NCI-H2081 (cell line): ENCODE measurements at places on chromosomes 2 and 18.

DNA sequence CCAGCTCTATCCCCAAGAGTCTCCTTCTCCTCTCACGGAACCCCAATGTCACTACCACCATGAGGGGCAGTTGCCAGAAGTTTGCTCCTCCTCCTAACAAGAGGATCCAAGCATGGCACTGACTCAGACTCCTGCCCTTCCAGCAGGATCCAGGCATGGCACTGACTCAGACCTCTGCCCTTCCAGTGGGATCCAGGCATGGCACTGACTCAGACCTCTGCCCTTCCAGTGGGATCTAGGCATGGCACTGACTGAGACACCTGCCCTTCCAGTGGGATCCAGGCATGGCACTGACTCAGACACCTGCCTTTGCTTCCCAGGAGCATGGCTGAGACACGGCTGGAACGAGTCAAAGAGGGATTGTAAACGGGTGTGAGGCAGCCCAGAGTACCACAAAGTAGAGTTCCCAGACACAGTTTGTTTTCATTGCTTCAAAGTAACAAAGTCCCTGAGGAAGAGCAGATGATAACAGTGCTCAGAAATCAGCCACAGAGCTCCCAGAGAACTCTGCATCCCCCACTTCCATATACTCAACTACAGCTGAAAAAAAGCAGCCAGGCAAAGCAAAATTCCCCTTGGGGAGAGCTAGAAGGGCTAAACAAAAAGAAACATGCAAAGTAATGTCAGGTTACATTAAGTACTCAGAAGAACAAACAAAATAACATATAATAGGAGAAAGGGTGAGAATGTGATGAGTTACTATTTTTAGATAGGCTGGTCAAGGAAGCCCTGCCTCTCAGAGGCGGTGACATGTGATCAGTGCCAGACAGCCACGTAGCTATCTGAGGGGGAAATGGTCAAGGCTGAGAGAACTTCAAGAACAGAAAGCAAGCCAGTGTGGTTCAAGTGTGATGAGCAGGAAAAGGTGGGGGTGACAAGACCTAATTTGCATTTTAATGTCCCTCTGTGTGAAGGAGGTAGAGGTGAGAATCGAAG lies 3.0 kb downstream of the BUB1 start:
- DNase-seq, result no peak

DNA sequence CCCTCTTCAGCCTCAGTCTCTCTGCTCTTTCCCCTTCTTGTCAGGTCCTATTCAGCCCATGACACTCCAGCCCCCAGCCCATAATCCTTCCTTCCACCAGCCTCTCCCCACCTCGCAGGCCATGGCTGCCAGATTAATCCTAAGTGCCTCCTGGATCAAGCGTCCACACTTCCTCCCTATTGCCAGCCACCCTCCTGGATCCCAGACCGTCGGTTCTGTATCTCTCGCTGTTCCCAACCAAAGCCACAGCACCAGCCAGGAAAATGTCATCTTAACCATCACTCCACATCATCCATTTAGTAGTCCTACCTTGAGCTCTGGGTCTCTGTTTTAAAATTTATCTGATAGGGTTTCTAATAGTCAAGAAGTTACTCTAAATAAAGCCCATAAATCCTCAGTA lies 49.5 kb downstream of the NDUFA10 start:
- DNase-seq, result no peak

GRCh38 chr2:227153307-227153706 lies 10.7 kb downstream of the COL4A4 start:
- DNase-seq, result no peak

- peak; percentile 32 for DNase-seq
These were observed 577 bp downstream of the EHBP1 start for GRCh38 chr2:62705859-62706720.

DNA sequence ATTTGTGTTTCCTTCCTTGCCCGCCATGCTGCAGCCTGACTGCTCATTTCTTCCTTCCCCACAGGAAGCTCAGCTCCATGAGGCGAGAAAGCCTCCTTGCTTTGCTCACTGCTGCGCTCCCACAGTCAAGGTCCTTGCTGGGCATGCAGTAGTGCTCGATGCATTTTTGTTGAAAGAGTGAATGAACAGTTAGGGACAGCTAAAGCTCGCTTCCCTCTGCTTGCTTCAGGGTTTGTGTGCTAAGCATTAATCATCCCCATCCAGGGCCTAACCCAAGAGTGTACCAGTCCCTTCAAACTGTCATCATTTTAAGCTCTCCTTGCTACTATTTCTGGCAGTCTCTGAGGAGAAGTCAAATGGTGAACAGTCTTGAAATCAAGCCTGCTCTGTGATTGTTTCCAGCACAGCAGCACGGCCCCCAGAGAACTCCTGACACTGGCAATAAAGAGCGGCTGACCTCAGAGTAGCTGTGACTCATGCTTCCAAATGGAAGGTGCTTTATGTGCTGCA lies 171.7 kb upstream of the SOX11 start:
- no peak for DNase-seq

DNA sequence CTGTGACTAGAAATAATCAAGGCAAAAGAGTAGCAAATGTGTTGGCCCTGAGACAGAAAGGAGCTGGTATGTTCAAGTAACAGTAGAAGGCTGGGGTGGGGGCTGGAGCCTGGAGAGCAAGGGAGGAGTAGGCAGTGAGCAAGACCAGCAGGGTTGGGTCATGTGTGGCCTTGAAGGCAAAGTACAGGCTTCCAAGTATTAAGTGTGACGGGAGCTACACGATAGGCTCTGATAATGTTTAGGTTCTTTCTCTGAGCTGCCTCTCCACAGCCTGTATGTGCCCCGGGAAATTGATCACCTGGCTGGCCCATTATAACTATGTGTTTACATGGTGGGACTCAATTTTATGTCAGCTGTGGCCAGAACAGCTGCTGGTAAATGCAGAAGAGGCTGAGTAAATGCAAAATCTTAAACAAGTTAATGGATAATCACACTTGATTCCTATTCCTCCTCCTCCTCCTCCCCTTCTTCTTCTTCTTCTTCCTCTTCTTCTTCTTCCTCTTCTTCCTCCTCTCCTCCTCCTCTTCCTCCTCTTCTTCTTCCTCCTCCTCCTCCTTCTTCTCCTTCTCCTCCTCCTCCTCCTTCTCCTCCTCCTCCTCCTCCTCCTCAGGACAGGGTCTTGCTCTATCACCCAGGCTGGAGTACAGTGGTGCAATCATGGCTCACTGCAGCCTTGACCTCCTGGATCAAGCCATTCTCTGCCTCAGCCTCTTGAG lies 9.3 kb downstream of the IL1F10 start:
- no peak for DNase-seq

DNA sequence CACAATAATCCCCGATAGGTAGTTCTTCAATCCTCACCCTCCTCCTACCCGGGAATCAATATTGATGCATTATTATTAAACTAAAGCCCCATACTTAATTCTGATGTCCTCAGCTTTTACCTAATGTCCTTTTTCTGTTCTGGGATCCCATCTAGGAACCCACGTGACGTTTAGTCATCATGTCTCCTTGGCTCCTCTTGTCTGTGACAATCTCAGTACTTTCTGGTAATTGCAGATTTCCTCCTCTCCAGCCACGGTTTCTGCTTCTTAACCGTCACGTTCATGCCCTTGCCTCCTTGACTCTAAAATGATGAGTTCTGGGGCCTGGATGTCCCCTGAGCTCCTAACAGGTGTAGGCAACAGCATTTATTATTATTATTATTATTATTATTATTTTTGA lies 2.9 kb upstream of the DGKD start:
- DNase-seq, result no peak

DNA sequence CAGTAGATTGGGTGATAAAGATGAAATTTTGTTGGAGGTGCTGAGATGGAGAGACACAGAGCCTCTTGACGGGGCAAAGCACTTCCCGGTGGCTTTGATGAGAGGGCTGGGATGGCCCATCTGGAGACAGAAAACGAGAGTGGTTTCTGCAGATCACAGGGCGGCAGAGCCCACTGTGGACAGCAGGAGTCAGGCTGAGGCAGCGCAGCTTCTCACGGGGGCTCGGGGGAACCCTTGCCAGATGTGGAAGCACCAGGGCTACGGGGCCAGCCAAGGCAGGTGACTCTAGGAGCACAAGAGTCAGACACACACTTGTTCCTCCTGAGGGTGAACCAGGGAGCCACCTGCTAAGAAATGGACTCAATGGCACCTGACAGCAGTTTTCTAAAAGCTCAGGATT lies 78.5 kb downstream of the TPO start:
- no peak for DNase-seq

- DNase-seq, result no peak
These were observed 106.4 kb upstream of the HNRNPA3 start for GRCh38 chr2:177106212-177106611.

DNA sequence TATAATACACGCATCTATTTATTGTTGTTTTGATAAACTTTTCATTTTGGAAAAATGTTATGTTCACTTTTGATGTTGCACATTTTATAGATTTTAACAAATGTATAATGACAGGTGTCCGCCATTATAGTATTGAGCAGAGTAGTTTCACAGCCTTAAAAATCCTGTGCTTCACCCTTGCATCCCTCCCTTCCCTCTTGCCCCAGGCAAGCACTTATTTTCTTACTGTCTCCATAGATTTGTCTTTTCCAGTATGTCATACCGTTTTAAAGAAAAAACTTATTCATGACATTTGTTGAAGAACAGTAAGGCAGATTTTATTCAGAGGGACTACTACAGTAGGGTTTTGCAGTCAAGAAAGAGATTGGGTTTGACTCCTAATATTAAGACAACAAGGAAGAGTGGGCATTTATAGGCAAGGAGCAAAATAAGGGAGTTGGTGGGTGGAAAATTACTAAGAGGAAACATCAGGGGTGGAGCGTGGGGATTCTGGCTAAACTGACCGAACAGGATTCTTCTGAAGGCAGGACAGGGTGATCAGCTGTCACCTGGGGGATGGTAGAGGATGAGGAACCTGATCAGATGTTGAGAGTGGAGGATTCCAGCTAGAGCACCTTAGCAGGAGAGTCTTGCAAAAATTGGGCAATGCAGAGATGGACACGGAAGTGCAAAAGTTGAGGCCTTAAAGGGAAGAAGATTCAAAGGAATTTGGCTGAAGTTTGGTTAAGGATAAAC lies 108.8 kb downstream of the NCK2 start:
- DNase-seq, result no peak

- DNase-seq, result peak; percentile 45
These were observed 825 bp downstream of the ITGA6 start for GRCh38 chr2:172427990-172428831.

DNA sequence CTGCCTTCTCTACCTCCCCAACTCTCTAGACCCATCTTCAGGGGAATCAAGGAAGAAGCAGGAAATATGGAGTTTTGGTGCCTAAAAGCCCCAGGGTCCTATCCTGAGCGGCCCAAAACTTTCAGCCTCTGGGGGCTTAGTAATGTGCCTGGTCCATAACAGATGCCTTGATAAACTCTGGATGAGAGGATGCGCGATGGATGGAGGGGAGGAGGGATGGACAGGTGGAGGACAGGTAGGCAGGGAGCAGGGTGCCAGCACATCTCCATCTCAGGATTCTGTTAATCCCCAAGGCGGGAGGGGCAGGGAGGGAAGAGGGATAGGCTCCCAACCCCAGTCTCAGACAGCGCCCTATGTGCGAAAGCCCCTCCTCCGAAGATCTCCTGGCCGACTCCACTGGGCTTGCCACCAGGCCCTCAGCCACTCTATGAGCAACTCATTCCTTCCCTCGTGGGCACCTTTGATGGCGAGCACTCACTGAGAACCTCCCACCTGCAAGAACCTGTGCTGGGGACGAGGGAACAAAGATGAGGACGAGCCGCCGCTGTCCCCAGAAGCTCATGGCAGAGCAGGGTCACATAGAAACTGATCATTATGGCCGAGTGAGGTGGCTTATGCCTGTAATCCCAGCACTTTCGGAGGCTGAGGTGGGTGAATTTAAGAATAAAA lies 23.1 kb downstream of the HS1BP3 start:
- no peak for DNase-seq

DNA sequence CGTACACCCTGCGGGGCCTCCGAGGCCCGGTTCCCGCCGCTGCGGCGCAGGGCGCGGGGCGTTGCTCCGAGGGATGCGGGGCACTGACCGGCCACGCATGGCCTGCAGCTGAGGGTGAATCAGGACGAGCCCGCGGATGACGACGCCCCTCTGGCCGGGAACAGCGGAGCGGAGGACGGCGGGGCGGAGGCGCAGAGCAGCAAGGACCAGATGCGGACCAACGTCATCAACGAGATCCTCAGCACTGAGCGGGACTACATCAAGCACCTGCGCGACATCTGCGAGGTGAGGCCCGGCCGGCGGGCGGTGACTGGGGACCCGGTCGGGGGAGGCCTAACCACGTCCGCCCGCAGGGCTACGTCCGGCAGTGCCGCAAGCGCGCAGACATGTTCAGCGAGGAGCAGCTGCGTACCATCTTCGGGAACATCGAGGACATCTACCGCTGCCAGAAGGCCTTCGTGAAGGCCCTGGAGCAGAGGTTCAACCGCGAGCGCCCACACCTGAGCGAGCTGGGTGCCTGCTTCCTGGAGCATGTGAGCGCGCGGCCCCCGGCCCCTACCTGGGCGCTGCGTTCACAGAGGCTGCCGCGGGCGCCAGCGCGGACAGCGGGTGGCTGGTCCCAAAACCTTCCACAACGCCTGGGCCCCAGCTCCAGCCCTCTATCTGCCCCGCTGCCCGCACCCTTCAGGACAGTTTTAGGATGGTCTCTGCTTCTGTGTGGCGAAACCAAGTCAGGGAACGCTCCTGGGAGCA lies 53.2 kb downstream of the FAM168B start:
- no peak for DNase-seq
